CD4-positive, alpha-beta T cell treated with Interleukin-6 at 100 ng/mL for 8 hours (primary cell): ENCODE measurements at places on chromosomes 1 and 21.

GRCh38 chr21:37842163-37842919 lies 73.9 kb downstream of the KCNJ6 start:
- no peak for DNase-seq

GRCh38 chr1:161176468-161177111 lies 717 bp downstream of the B4GALT3 start:
- DNase-seq = no peak

DNA sequence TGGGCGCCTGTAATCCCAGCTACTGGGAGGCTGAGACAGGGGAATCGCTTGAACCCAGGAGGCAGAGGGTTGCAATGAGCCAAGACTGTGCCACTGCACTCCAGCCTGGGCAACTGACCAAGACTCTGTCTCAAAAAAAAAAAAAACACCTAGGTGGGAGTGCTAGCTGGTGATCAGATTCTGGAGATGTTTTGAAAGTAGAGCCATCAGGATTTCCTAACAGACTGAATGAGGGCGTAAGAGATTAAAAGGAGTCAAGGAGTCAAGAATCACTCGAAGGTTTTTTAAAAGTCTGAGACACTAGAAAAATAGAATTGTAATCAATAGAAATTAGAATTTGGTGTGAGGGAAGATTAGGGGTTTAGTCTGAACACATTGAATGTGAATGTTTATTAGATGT lies 73.8 kb downstream of the HSF2BP start:
- no peak for DNase-seq

GRCh38 chr1:194776657-194777056 lies 1590.2 kb upstream of the B3GALT2 start:
- DNase-seq = no peak

DNA sequence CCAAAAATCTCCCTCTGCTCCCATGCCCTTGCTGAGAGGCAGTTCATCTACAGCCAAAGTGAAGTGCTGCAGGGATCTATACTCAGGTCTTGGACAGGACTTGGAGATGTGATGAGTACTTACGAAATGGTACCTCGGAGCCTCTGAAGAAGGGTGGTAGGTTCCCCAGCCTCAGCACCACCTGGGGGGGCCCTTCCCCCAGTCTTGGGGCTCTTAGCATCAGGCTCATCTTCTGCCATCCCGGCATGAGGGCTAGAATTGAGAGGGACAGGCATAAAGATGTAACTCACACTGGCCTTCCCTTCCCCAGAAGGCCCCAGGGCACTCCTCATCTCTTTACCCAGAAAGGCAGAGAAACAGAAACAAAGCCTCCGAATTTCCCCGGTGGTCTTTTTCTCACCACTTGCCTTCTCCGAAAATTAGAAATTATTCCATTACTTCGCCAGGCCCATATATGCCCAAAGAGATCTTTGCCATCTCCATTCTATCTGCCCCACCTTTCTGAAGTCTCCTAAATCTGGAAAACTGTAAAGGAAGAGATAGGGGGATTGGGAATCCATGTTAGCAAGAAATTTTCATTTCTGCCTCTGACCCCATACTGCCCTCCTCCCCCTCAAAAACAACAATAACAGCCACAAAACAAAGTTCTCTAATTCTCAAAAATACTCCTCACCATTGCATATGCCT lies 827 bp downstream of the RFX5 start:
- DNase-seq = no peak

GRCh38 chr1:230148126-230148652 lies 81.2 kb downstream of the GALNT2 start:
- no peak for DNase-seq

- no peak for DNase-seq
These were observed 78.2 kb upstream of the COA6 start for GRCh38 chr1:234295068-234295467.

GRCh38 chr1:39833121-39833520 lies 44.5 kb upstream of the BMP8B start:
- DNase-seq = no peak
